Mucosa of descending colon (tissue), 3 donors: ENCODE measurements at places on chromosomes 12 and 14. TPM values are rescaled to one million over a fixed set of nuclear protein-coding genes. Genes with fewer than 3 reads are reported as not detected.

The DTX1 gene
- 0.67 TPM for total RNA-seq

The IQSEC3 gene
- total RNA-seq: 1.1 TPM

The TMEM132C gene
- total RNA-seq: 1.2 TPM

GRCh38 chr12:18411453-18411852 lies 150.1 kb downstream of the PIK3C2G start:
- no peak for DNase-seq

DNA sequence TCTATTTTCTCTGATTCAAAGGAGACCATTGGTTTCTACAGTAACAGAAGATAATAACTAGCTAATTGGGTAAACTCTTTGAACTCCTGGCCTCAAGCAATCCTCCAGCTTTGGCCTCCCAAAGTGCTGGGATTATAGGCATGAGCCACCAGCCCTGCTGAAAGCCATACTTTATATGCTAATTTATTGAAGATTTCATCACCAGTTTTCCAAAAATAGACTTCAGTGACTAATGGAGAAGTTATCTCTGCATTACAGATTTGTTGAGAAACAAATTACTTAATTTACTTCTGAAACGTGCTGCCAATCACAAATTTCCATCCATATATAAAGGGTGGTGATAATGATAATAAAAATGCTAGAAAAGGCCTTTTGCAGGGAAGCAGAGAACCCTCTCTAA lies 1758.1 kb upstream of the SEL1L start:
- DNase-seq: no peak

GRCh38 chr12:38588624-38589305 lies 272.2 kb downstream of the ALG10B start:
- DNase-seq: no peak
